Endothelial cell of coronary artery (primary cell): ENCODE measurements at places on chromosomes 5 and 9. TPM values are rescaled to one million over a fixed set of nuclear protein-coding genes. Genes with fewer than 3 reads are reported as not detected.

Gene CERCAM
- 14.6 and 48.1 TPM in 2 replicates for total RNA-seq

Gene DROSHA
- 43.2 and 70.8 TPM in 2 replicates for total RNA-seq

Gene NMUR2
- total RNA-seq: not detected in 2 replicates

Gene DMRT3
- not detected in 2 replicates for total RNA-seq

Gene ZNG1E
- 35.3 and 44.1 TPM in 2 replicates for total RNA-seq

Gene BASP1
- total RNA-seq: 67.2 and 127 TPM in 2 replicates

Gene NTRK2
- 0.09 and 0.18 TPM in 2 replicates for total RNA-seq

Gene KCNN2
- total RNA-seq: 0.54 TPM in 1 of 2 replicates, not detected in the other

Gene HEMGN
- total RNA-seq: not detected in 2 replicates

Gene DDX4
- not detected in 2 replicates for total RNA-seq

Gene PFN3
- total RNA-seq: not detected in 2 replicates

Gene GABBR2
- total RNA-seq: 9.0 and 21.6 TPM in 2 replicates

Gene RLN1
- total RNA-seq: not detected in 2 replicates

Gene ISL1
- not detected in 2 replicates for total RNA-seq

Gene SLC36A3
- total RNA-seq: not detected in 2 replicates

Gene DMXL1
- total RNA-seq: 19.2 and 28.8 TPM in 2 replicates

Gene SEMA6A
- 0.47 and 0.54 TPM in 2 replicates for total RNA-seq

Gene ZFYVE16
- 23.6 and 30.2 TPM in 2 replicates for total RNA-seq

Gene ASS1
- 4.2 and 21.1 TPM in 2 replicates for total RNA-seq

Gene CDC26
- total RNA-seq: 45.0 and 53.3 TPM in 2 replicates

Gene PLAC8L1
- 0.18 and 0.38 TPM in 2 replicates for total RNA-seq

Gene EFNA5
- 7.6 and 11.3 TPM in 2 replicates for total RNA-seq

Gene NRG2
- 0.66 and 2.1 TPM in 2 replicates for total RNA-seq

Gene TAF11L5
- not detected in 2 replicates for total RNA-seq

Gene SOX30
- total RNA-seq: not detected in 2 replicates

Gene PCDHAC2
- total RNA-seq: 0.09 and 2.4 TPM in 2 replicates

Gene SPATA31C2
- total RNA-seq: not detected in 2 replicates

Gene NKD2
- not detected in 2 replicates for total RNA-seq

Gene DIPK1B
- total RNA-seq: 100 and 125 TPM in 2 replicates

Gene MSX2
- total RNA-seq: 0.09 and 0.28 TPM in 2 replicates

Gene ABITRAM
- total RNA-seq: 3.5 and 4.9 TPM in 2 replicates

Gene CCDC192
- not detected in 2 replicates for total RNA-seq

Gene IFNA21
- not detected in 2 replicates for total RNA-seq

Gene LCN9
- total RNA-seq: not detected in 2 replicates

Gene CNTFR
- not detected in 2 replicates for total RNA-seq

Gene UBAP1
- 21.8 and 26.0 TPM in 2 replicates for total RNA-seq

Gene ENTREP1
- 1.3 and 1.5 TPM in 2 replicates for total RNA-seq
